HT-29 (cell line): ENCODE measurements at places on chromosomes 4 and X. TPM values are rescaled to one million over a fixed set of nuclear protein-coding genes. Genes with fewer than 3 reads are reported as not detected.

DNA sequence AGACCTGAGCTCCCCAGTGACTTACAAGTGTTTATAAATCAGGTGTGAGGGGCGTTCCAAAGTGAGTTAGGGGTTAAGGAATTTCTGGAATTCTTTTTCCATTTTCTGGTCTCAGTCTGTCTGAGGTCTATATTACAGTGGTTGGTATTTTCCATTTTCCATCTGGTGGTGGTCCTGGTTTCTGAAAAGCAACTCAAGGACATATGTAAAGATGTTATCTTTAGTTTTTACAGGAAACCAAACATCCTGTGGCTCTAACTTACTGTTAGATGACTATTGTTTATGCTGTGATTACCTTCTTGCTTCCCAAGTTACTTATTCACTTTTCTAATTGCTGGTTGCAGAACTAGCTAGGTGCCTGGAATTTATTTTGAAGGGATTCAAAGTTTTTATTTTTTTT is 53.5 kb upstream of the IL21 start:
- no peak for DNase-seq

- DNase-seq = no peak
Measured at GRCh38 chr4:39484582-39485272, 25.9 kb downstream of the LIAS start.

- DNase-seq = no peak
Measured at GRCh38 chr4:52877694-52878093, 15.6 kb downstream of the RASL11B start.

DNA sequence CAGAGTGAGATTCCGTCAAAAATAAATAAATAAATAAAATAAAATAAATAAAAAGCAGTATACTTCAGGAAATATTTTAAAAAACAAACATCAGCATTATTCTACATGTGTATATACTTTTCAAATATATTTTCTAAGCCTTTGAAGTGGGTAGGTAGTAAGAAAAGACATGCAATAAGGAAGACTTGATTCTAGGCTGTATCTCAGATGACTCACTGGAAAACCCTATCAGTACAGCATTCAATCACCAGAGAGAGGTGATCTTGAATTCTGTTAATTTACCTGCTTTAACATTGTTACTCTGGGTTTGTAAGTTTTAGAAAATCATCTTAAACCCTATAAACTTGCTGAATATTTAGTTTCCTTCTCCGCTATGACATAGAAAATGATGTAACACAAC is 106.6 kb upstream of the NAP1L5 start:
- no peak for DNase-seq

DNA sequence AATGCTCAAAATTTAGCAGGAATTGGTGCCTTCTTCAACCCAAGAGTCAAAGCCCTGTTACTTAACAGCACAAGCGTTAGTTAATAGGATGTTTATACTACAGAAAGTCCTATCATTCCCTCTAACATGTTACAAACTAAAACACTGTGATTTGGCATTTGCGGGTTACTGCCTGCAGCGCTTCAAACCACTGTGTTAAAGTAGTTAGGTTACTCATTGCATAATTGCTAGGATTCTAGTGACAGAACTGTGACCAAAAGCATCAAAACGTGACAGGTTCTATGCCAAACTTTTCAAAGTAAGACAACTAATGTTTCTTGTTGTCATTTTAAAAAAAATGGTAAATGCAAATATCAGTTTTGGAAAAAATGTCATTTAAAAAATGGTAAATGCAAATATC is 442.8 kb upstream of the ZFP42 start:
- DNase-seq = no peak

DNA sequence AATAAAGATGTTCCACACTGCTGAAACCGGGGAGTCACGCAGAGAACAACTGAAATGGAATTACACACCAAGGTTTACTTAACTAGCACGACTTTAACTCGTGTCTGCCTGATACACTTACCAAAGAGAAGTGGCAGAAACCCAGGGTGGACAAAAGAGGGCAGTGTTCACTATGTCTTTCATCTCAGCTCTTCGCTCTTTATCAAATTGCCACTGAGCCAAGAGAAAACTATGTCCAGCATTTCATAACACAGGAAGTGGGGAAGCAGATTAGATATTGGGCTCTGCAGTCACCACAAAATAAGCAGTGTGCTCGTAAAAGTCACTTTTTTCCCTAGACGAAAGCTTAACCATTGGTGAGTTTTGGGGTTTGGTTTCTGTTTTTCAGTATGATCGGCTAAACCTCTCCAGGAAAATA is 155.7 kb downstream of the CHIC2 start:
- DNase-seq = peak; percentile 86

APELA gene
- not detected in 2 replicates for total RNA-seq

DNA sequence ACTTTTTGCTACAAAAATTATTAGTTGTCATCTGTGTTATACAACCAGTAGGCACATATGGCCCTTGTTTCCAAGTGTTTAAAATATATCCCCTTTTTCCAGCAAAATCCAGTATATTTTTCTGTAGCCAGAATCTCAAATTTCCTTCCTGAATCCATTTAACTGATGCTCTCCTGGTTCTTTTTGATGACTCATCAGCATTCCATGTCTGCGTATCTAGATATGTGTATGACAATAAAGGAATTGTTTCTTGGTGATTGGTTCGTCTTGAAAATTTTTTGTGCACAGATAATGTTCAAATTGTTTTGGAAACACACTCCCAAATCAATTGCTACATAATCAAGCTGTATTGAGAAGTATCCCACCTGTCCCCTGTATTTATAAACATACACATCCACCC is 98.3 kb downstream of the ITM2A start:
- DNase-seq = no peak

TRAPPC11 gene
- total RNA-seq = 6.6 and 9.8 TPM in 2 replicates
